ENCODE measurements at places on chromosomes 7 and 10.

GRCh38 chr10:71212318-71213126, at the start of gene UNC5B:
Gene UNC5B, plus strand, starts transcription at chr10:71212570. Its CDS starts 416 bp downstream, at chr10:71212986.
- no peak for DNase-seq

DNA sequence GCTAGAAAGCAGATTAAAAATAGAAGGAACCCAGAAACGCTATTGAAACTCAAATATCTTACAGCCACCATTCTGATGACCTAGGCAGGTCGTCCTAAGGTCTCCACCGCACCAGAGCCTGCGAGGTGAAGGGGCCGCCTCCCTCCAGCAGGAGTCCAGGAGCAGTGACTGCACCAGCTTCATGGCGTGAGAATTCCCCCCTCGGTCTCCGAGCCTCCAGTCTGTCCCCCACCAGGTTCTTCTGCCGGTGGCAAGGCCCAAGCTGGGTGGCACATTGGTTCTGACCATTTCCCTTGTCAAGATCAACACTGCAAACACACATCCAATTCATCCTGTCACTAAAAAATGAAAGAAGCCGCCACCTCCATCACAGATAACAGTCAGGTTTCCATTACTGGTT, 98.7 kb downstream of the DIP2C start:
- DNase-seq: no peak

GRCh38 chr7:158795272-158795671, 34.0 kb downstream of the ESYT2 start:
- DNase-seq: no peak

DNA sequence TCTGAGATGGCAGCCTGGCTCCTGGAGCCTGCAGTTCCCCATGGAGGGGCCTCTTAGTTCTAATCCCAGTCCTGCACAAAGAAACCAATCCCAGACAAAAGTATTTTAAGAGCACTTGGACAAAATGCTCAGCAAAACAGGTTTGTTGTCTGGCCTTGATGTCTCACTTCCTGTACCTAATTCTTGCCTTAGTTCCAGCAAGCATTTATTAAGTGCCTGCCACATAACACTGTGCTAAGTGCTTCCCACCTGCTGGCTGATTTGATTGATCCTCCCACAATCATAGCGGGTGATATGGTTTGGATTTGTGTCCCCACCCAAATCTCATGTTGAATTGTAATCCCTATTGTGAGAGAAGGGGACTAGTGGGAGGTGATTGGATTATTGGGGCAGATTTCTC, 65.7 kb upstream of the HABP2 start:
- no peak for DNase-seq

- DNase-seq: peak; percentile 32
Measured at GRCh38 chr10:32207544-32207943, 139.4 kb downstream of the EPC1 start.
